ENCODE measurements at places on chromosomes 7 and 10.

DNA sequence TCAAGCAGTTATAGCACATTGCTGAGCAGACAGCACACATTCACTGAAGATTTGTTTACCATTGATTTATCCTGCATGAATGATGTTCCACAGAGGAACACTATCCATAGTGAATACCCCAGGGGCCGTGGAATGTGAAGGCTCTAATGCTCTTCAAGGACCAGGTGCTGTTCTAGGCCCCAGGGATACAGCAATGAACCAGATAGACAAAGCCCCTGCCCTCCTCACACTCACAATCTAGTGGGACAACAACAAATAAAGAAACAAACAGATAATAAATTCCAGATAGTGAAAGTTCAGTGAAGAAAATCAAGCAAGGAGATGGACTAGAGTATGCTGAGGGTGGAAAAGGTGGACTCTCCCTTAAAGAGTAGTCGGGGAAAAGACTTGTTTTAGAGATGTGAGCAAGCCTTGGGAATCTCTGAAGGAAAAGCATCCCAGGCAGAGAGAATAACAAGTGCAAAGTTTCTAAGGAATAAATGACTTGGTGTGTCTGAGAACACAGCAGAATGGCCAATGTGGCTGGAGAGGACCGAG, 117.7 kb downstream of the CCDC71L start:
- ATAC-seq: no peak

- no peak for ATAC-seq
Observed at GRCh38 chr10:35172574-35172973, 45.9 kb downstream of the CREM start.

DNA sequence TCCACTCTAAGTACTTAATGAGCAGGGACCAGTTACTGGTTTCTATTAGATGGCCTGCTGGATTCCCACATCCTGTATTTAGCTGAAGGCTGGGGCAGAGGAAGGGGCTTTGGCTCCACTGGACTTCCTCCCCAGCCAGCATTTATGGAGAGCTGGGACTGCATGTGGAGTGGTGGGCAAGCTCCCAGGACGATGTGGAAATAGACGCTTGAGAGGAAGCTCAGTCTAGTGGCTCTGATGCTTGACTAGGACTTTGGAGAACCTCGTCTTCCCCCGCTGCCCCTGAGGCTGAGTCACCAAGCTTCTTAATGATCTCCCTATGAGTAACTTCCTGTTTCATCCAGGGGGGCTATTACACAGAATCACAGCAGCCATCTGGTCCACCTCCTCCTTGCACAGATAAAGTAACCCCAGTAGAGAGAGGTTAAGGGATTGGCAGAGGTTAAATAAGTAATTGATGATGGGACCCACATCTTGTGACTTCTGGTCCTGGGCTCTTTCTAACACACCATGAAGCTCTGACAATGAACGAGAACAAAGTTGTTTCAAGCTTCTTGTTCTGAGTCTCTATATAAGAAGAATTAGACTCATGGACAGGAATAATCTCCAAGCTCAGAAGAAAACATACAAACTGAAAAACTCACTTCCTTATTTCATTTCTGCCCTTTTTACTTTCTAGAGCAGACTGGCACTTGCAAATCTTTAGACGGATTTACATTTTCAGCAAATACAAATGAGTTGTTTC, 126.2 kb downstream of the PRPF18 start:
- peak; percentile 92 for ATAC-seq

DNA sequence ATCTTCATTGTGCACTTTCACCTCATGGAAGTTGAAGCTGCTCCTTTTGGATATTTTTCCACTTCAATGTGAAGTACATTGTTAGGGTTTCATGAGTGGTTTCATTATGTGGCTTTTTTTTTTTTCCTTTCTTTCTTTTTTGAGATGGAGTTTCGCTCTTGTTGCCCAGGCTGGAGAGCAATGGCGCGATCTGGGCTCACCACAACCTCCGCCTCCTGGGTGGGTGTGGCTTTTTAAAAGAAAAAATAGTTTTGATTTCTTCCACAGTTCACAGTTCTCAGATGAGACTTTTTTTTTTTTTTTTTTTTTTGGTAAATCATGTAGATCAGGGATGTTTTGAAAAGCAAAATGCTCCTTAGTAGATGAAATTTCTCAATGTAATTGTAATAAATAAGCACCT, 652.3 kb upstream of the ANKRD30A start:
- no peak for ATAC-seq

- no peak for ATAC-seq
Observed at GRCh38 chr7:43143918-43144589, 31.6 kb downstream of the HECW1 start.

- no peak for ATAC-seq
Observed at GRCh38 chr7:381211-382042, 91.5 kb downstream of the FOXL3 start.

DNA sequence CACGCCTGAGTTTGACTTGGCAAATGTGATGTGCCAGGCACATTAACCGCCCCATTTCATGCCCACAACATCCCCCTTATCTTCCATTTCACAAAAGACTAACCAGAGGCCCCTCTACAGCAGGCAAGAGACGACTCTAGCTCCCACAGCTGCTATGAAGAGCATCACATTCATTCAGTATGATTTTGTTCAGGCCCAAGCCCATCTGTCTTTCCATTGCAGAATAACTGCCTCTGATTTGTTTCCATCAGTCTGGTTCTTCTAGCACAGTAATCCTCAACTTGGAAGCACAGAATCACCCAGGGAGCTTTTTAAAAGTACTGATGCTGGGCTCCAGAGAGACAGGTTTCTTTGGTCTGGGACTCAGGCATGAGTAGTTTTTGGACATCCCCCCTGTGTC, 169.7 kb downstream of the NEURL1 start:
- no peak for ATAC-seq

DNA sequence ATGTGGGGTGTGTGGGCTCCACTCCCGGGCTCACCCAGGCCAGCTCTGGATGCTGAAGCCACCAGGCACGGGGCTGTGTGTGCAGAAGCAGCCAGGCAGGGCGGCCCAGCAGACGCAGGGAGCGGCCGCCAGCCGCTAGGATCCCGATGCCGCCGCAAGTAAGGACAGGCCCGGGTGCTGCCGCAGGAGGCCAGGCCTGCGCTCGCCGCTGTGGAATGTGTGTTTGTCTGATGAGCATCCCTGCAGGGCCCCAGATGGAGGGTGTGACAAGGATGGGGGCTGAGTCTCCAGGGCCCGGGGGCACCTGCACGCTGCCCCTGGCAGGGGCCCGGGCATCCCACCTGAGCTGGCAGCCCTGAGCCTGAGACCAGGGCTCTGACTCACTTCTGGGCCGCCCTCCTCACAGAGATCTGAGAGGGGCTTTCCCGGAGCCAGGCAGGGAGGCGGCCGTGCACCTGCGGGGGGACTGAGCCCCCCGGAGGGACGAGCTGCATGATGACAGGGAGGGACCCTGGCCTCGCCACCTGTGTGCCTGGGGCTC, 101.5 kb downstream of the FOXL3 start:
- ATAC-seq: peak; percentile 39

GRCh38 chr10:95661818-95662217, 5.3 kb upstream of the ALDH18A1 start:
- ATAC-seq: no peak

DNA sequence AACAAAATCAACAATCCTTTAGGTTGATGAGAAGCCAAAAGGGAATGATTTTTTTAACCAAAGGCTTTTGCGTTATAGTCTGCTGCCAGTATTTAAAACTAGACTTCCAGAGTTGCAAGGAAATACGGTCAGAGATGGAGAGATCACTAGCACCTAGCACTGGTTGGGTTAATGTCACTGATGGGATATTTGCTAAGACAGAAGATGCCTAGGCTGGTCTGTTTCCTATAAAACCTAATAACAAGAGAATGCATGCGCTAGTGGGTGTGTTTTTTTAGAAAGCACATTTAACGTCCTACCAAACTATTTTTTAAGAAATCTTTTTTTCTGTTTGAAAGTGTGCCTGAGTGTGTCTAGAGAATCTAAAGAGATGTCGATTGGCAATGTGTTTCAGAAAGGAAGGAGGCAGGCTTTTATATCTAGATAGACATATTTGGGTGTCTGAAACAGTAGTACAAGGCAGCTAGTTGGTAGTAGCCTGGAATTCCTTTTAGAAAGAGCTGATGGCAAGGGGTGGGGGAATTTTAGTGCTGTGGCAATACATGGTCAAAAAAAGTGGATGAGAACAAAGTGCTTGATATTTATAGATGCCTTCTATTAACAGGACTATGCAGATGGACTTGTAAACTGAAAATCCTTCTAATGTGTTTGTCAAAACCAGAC, 863 bp downstream of the CALD1 start:
- no peak for ATAC-seq

Measured in stimulated activated memory B cell treated with anti-CD40 and anti-IgM and Interleukin-4, amounts not matched to agents 10 μg/mL and 1 μg/mL and 100 μg/mL, for 72 hours (primary cell).